ENCODE measurements at places on chromosomes 1 and 21.

DNA sequence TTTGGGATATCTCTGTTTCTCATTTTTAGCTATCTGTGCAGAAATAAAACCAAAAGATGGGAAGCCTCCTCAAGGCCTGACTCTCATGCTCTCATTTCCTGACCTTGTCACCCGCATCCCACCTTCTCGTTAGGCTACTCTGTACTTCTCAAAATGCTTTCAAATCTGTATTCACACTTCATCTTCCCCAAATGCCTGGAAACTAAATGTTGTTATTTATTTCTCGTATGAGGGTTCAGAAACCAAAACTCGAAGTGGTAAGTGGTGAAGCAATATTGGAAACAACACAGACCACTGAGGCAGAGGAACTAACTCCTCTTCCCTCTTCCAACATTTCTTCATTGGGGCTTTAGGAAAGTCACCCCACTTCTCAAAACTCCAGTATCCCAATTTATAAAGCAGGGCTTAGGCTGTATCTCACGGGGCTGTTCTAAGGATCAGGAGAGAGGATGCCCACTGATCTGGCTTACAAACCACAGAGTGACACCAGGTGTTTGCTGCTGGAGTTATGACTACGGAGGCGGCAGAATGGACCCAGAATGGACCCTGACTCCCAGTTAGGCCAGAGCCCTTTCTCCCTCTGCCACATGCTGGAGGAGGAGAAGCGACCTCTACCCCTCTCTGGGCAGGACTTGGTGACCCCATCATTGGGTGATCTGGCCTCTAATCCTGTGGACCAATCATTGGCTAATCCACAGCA is 3.5 kb downstream of the SLAMF7 start:
- no peak for DNase-seq

GRCh38 chr1:223657978-223658377 is 7.5 kb downstream of the CAPN8 start:
- no peak for DNase-seq

- DNase-seq: no peak
Measured at GRCh38 chr1:76379506-76379905, 305.0 kb downstream of the ST6GALNAC3 start.

- DNase-seq: no peak
Measured at GRCh38 chr1:171965777-171966176, 124.5 kb downstream of the DNM3 start.

- no peak for DNase-seq
Measured at GRCh38 chr1:60280819-60281218, 207.2 kb upstream of the C1orf87 start.

Data from stimulated activated CD8-positive, alpha-beta memory T cell treated with anti-CD3 and anti-CD28 coated beads, Interleukin-7, amount 100 ng/mL, for 1 hour (primary cell).